ENCODE measurements at places on chromosomes 13 and 19.
A peak's percentile ranks its signal among the peaks of the same experiment; 100 is the strongest.

GRCh38 chr13:88602786-88603777 lies 931.9 kb downstream of the SLITRK5 start:
- no peak for DNase-seq

- DNase-seq: peak; percentile 43
These were observed 66.6 kb downstream of the SPRYD7 start for GRCh38 chr13:49869519-49869918.

DNA sequence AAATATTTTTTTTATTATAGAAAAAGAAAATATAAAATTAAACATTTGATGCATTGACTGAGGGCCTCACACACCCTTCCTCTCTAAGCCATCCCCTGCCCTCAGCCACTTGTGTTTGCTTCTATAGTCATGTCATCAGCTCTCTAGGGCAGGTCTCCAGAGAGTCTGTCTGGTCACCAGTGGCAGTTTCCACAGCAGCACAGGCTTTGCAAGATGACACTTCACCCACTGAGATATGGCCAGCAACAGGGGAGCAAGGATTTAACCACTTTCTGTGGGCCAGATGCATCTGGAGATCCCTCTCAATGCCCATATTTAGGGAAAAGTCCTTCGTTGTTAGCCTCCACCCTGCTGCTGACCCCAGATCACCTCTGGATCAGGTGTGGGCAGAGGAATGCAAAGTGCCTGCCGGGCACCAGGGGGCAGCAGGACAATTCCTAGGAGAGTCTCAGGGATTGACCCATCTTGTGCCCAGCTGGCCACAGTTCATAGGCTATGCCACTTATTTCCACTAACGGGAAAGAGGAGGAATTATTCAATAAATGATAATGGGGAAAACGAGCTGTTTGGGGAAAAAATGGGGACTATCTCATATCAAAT lies 4.8 kb downstream of the ABCC4 start:
- DNase-seq: peak; percentile 30

DNA sequence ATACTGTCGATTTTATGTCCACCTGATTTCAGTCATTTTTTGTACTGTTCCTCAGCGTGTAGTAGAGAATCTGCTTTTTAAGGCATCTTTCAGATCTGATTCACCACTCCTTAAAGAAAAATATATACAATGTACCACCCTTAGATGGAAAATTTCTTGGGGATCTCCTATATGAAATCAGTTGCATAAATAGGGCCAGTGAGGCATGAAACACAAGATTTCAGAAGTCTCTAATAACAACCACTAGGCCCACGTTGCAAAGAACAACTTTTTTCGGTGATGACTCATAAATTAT lies 1.4 kb downstream of the USP12 start:
- DNase-seq: peak; percentile 67

Data from NB4 (cell line).